ENCODE measurements at places on chromosomes 12 and 14.

GRCh38 chr12:30783946-30784345 is 29.2 kb upstream of the CAPRIN2 start:
- no peak for DNase-seq

GRCh38 chr14:103488960-103489359 is 33.7 kb downstream of the CKB start:
- DNase-seq = no peak

- DNase-seq = peak; percentile 28
Measured at GRCh38 chr14:58690801-58691516, 53.2 kb downstream of the DACT1 start.

- no peak for DNase-seq
Measured at GRCh38 chr12:9646794-9647781, 22.4 kb upstream of the CLEC2D start.

DNA sequence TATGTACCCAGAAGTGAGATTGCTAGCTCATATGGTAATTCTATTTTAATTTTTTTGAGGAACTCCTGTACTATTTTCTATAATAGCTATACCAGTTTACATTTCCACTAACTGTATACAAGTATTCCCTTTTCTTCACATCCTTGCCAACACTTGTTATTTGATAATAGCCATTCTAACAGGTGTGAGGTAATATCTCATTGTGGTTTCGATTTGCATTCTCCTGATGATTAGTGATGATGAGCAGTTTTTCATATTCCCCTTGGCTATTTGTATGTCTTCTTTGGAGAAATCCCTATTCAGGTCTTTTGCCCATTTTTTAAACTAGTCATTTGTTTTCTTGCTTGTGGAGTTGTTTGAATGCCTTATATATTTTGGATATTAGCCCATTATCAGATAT is 121.3 kb downstream of the BBS10 start:
- DNase-seq = no peak

GRCh38 chr12:6124411-6125309 is at the start of gene VWF:
Gene VWF, minus strand, starts transcription at chr12:6124670. Its CDS starts 1,474 bp downstream, at chr12:6123196.
- DNase-seq = no peak

DNA sequence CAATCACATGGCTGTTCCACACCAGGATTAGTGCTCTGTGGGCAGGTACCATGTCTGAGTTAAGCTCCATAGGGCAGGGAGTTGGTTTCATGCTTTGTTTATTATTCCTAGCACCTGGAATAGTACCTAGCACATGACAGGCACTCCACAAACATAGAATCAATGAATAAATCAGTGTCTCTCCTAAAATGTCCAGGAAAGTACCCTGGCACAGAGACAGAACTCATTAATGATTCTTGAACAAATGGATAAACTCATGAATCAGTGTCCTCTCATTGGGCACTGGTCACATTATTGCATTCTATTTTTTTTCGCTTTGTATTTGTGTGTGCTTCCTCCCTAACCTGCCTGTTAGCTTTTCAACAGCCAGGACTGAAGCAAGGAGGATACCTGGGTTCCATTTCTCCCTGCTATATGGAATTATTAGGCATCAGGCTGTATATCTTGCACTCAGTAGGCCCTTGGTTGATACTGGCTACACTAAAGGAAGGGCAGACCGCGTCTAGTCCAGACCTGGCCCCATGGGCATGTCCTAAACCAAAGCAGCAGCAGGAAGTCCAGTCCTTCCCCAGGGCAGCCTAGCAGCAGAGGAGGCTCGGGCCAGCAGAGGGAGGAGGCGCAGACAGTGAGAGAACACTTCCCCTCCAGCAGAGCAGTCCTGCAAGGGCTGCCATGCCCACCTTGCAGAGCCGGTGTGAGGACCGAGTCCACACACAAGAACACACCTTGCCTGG is 18.4 kb downstream of the HDAC7 start:
- DNase-seq = no peak

GRCh38 chr14:64823305-64823861 is 56.3 kb downstream of the SPTB start:
- DNase-seq = peak; percentile 50

GRCh38 chr12:27013611-27014084 is 536 bp downstream of the TM7SF3 start:
- DNase-seq = no peak

GRCh38 chr14:87457720-87458119 is 535.3 kb downstream of the GALC start:
- DNase-seq = no peak

DNA sequence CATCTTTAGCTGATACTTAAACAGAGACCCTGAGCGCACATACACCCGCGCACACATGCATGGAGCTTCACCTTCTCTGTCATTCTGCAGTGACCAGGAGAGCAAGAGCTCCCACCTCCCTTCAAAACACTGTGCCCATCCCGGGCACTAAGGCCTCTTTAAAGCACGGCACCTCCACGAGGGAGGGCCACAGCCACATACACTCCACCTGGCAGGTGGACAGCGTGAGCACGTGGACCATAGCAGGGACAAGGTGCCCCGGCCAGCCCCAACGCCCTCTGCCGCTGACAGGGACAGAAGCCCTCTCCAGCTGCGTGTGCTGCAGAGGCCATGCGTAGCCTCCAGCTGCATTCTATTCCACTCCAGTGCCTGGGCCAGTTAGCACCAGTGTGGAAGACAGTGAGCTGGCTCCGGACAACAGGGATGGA is 5.4 kb downstream of the GAPDH start:
- DNase-seq = no peak

- no peak for DNase-seq
Measured at GRCh38 chr12:6166808-6167207, 33.4 kb upstream of the CD9 start.

- DNase-seq = no peak
Measured at GRCh38 chr12:46985816-46986215, 93.6 kb upstream of the PCED1B start.

DNA sequence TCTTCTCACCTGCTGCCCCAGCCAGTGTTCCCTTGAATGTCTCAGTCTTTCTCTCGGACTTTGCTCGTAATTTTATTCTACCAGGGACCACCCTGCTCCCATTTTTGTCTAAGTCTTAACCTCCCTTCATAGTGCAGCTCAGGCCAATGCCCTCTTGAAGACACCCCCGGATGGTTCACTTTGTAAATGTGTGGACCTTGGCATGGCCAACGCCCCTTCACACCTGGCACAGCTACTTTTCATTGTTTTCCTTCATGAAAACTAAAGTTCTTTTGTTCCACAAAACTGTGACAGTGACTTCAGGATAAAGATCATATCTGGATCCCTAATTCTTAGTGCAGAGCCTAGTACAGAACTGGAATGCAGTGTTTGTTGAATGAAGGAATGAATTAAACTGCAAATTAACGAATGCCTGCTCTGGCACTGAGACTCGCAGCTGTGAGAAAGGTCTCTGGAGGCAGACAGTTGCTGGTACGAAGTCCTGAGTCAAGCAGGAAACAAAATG is 3.5 kb upstream of the RNASE4 start:
- no peak for DNase-seq

DNA sequence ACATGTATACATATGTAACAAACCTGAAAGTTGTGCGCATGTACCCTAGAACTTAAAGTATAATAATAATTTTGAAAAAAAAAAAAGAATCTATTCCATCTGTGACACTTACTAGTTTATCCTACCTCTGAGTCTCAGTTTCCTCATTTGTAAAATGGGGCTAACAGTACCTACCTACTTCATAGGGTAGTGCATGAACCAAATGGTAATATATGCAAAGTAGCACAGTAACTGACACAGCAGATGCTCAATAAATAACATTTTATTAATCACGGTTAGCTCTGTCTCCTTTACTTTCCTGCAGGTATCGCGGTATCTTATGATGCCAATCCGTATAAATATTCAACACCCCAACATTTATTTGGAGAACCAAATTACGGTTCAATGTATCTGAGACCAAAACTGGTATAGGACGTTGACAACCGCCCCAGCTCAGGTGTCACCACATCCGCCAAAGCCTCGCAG is 703 bp downstream of the TMED10 start:
- no peak for DNase-seq

GRCh38 chr14:27392153-27392552 is 794.3 kb upstream of the NOVA1 start:
- no peak for DNase-seq

DNA sequence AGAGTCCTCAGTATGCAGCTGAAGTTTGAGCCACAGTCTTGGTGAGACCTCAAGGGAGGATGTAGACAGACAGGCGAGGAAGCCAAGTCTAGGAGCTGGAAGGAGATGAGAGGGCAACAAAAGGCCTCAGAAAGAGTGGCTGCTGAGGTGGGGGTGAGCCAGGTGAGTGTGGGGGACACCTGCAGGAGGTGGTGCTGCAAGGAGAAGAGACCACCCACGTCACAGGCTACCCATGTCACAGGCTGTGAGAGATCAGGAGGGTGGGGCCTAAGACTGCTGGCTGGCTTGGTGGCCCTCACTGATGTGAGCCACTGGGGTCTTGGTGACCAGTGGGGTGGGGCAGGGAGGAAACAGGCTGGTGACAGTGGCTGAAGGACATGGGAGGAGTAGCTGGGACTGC is 97.3 kb downstream of the KIF26A start:
- DNase-seq = no peak

- DNase-seq = no peak
Measured at GRCh38 chr14:34920339-34920738, 45.2 kb upstream of the BAZ1A start.

GRCh38 chr14:61126603-61127498 is 145.8 kb downstream of the SLC38A6 start:
- no peak for DNase-seq

DNA sequence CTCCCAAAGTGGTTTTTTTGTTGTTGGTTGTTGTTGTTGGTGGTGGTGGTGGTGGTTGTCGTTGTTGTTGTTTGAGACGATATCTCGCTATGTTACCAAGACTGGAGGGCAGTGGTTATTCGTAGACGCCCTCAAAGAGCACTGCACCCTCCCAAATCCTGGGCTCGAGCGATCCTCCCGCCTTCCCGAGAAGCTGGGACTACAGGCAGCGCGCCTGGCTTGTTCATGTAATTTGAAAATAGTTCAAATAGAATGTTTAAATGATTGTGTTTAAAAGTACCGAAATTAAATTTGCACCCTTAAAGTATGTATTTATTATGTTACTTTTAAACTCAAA is 439 bp upstream of the ANAPC5 start:
- no peak for DNase-seq

DNA sequence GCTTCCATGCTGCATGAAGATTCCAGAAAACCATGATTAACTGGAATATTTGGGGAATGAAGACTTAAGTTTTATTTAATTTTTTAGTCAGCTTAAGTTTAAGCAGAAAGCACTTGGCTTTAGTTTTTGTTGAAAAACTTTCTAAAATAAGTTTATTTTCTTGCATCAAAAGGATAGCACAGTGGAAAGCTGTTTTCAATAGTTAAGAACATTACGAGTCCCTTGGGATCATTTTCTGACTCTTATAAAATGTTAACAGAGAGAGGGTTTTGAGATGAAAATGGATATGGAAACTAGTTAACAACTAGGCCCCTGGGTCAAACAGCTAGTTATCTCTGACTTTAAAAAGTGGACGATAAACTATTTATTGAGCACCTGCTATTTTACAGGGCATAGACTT is 181.9 kb upstream of the SLC38A2 start:
- DNase-seq = no peak

- DNase-seq = no peak
Measured at GRCh38 chr12:89163918-89164317, 188.4 kb downstream of the DUSP6 start.

- DNase-seq = peak; percentile 46
Measured at GRCh38 chr14:81831128-81831820, 297.6 kb upstream of the SEL1L start.

- DNase-seq = no peak
Measured at GRCh38 chr12:41254004-41254914, 66.1 kb downstream of the PDZRN4 start.

- DNase-seq = no peak
Measured at GRCh38 chr14:74824997-74825396, 50.9 kb downstream of the PROX2 start.

- no peak for DNase-seq
Measured at GRCh38 chr14:30242744-30243143, 315.1 kb upstream of the PRKD1 start.

- DNase-seq = no peak
Measured at GRCh38 chr12:91417650-91418049, 235.0 kb upstream of the DCN start.

DNA sequence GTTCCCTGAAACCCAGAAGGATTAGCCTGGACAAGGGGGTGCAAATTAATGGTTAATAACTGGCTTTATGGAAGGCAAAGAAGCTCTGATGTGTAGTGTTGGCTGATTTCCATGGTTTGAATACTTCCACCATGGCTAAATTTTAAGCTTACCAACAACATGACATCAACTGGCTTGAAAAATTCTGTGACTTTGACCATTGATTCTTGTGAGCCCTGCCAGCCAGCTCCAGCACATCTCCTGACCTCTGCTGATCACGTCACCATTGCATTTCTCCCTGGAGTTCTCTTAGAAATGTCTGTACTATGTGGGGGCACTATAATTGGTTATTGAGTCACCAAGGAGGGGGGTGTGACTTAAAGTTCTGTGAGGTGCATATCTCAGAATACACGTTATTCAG is 171.2 kb downstream of the MYRFL start:
- DNase-seq = no peak

DNA sequence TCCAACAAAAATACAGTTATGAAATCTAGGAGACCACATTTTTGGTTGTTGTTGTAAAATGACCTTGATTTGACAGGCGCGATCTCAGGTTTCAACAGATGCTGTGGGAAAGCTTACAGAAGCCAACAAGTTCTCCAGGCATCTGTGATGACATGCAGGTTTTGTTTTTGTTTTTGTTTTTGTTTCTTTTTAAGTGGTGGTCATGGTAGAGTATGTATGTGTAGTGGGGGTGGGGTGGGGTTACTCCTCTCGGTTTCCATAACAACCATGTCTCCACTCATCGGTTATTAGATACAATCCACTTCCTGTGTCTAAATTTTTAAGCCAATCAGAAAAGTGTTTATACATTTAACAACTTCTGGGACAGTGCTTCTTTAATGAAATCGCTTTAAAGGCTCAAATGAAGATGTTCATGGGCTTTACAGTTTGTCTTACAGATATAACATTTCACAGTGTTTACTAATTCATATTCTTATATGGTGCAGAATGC is 199.9 kb upstream of the FOXN3 start:
- no peak for DNase-seq

GRCh38 chr14:56185992-56186391 is 67.8 kb downstream of the PELI2 start:
- DNase-seq = no peak

GRCh38 chr12:22160396-22161003 is 114.5 kb downstream of the CMAS start:
- DNase-seq = no peak

DNA sequence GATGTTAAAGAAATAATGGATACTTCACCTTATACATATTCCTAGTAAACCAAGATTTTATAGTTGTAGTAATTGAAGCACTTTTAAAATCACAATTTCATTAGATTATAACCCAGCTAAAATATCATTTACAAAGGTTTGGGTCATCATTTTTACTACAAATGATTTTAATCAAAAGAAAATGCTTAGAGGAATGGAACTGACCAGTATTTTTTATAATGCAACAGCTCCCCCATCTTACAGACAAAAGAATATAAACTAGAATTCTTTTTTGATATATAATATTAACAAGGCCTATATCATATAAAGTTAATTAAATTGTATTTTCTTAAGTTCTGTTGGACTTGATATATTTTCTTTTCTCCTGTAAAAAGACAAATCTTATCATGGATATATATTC is 20.4 kb upstream of the LRFN5 start:
- DNase-seq = no peak

GRCh38 chr12:89278169-89278568 is 74.1 kb downstream of the DUSP6 start:
- no peak for DNase-seq

Measured in tibial nerve (tissue), 4 donors.